ENCODE measurements at places on chromosomes 4 and X.

- no peak for DNase-seq
Observed at GRCh38 chrX:153573984-153574383, 25.0 kb downstream of the CCNQ start.

DNA sequence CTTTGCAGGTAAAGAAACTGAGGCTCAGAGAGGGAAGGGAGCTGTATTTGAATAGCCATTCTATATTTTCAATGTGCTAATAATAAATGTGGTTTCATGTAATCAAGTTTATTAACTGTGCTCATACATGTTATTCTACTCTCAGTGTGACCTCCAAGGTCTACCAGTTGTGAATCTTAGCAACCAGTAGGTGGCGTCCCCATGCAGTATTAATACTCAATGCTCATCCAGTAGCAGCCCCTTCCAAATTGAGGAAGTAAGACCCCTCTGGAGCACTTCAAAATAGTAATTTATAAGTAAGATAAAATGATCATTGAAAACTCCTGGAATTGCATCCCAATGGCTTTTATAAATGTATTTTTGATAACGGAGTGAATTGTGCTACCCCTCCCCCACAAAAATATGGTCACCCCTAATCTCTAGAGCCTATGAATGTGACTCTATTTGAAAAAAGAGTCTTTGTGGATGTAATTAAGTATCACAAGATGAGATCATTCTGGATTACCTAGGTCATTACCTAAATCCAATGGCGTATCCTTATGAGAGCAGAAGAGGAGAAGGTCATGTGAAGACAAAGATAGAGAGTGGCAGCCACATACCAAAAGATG, 20.4 kb upstream of the SEPSECS start:
- no peak for DNase-seq

GRCh38 chrX:106606571-106606970, 5.2 kb upstream of the RADX start:
- no peak for DNase-seq

DNA sequence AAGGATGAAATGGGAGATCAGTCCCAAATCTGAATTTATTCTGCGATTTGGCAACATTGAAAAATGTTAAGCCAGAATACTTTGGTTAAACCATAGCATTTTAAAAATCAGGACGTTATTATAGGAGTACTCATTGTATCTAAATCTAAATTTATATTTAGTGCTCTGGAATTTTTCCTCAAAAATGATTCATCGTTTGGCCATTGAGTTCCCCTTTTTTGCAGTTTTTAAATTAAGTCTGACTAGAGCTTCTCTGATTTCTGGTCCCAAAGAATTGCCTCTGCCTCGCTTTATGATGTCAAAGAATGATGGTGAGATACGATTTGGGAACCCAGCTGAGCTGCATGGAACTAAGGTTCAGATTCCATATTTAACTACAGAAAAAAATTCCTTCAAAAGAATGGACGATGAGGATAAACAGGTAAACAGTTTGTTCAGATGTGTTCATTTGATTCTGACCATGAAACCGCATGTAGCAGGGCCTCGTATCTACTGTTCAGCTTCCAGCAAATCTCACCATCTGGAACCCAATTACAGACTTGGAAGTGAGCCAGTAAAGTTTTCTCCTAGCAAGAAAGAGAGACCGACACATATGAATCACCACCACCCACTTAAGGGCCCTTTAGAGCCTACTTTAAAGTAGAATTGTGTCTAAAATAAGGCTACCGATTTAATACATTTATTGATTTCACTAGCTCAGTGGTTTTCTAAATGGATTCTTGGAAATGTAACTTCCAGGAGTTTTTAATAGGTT, 75.6 kb downstream of the REPS2 start:
- no peak for DNase-seq

- no peak for DNase-seq
Observed at GRCh38 chrX:13666836-13667235, 13.9 kb downstream of the TCEANC start.

- no peak for DNase-seq
Observed at GRCh38 chr4:26432419-26432818, 57.9 kb downstream of the CCKAR start.

DNA sequence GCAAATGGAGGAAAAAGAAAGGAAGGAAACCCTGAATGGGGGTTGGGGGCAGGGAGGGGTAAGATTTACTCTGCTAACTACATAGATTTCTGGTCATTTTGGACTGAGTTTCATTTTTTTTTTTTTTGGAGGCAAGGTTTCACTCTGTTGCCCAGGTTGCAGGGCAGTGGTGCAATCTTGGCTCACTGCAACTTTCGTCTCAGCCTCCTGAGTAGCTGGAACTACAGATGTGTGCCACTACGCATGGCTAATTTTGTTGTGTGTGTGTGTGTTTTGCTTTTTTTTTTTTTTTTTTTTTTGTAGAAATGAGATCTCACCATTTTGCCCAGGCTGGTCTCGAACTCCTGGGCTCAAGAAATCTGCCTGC, 223.5 kb downstream of the APBB2 start:
- DNase-seq = no peak

GRCh38 chr4:98939438-98939837, 10.5 kb upstream of the EIF4E start:
- DNase-seq = no peak

- no peak for DNase-seq
Observed at GRCh38 chr4:172202480-172203076, 389.4 kb downstream of the GALNTL6 start.

- DNase-seq = no peak
Observed at GRCh38 chr4:156560701-156561100, 410.9 kb downstream of the PDGFC start.

- DNase-seq = no peak
Observed at GRCh38 chr4:2688697-2689096, 67.4 kb downstream of the TNIP2 start.

DNA sequence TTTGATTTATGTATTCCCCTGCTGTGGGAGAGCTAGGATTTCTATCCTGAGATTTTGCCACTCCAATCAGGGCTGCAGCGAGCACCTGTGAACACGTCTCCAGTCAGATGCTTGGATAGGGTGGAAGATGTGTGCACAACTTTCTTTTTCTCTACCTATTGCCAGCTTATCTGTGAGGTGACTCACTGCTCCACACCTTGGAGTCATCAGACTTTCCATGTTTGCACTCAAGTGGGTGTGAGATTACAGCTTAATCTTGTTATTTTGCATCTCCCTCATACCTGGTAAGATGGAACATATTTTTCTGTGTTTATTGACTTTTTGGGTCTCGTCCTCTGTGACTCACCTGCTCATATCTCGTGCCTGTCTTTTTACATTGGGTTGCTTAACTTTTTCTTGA, 32.2 kb downstream of the PSAPL1 start:
- no peak for DNase-seq

GRCh38 chr4:19473569-19473968, 778.1 kb upstream of the SLIT2 start:
- no peak for DNase-seq

DNA sequence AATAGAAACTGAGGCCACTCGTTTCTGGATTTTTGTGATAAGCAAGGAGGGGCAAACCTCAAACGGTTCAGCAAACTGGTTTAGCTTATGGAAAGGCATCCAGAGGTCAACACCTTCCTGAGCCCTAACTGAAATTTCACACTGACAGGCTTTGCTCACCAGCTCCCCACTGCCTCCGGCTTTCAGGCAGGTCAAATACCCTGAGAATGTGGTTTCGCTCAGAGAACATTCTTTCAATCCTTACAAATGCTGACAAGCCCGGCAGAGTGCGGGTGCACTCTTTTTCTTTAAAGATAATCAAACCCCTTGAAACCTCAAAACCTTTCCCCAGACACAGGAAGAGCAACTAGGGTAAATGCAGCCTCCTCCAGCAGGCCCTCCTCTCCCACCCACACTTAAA, 41.5 kb downstream of the CD40LG start:
- DNase-seq = no peak

DNA sequence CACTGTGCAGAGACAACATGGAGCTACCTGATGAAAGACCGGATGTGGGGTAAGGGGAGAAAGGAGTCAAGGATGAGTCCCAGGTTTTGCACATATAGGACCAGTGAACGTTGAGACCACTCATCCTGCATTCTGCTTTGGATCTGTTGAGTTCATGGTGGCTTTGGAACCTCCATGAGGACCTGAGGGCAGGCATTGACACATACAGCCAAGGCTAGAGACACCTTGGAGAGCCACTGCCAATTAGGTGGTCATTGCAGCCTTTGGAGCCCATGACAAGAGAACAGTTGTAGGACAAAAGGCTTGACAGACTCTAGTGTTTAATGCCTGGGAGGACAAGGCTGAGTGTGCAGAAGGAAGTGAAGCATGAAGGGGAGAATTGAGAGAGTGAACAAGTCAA, 87.9 kb downstream of the STK32B start:
- no peak for DNase-seq

GRCh38 chrX:67563469-67564448, 19.9 kb downstream of the AR start:
- DNase-seq = no peak

GRCh38 chr4:144970597-144970996, 127.4 kb downstream of the ANAPC10 start:
- no peak for DNase-seq

- no peak for DNase-seq
Observed at GRCh38 chr4:140252141-140252741, 98.3 kb upstream of the MAML3 start.

- DNase-seq = peak; percentile 66
Observed at GRCh38 chr4:56048702-56049431, 100.1 kb downstream of the CEP135 start.

DNA sequence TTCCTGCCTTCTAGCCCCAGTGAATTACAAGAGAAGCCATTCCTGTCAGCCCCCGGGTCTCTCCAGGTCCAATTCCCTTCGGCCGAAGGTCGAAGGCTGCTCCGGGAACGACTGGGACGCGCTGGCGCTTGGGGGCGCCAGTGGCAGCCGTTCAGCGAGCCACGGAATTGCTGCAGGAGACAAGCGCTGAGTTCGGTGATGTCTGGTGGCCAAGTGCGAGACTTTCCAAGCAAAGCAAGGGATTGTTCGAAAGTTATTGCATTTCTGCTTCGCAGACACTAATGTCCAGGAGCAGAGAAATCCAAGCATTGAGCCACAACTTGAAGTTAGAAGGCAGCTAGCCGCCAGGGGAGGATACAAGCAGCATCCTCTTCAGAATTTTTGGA, 1.1 kb upstream of the DKK2 start:
- no peak for DNase-seq

DNA sequence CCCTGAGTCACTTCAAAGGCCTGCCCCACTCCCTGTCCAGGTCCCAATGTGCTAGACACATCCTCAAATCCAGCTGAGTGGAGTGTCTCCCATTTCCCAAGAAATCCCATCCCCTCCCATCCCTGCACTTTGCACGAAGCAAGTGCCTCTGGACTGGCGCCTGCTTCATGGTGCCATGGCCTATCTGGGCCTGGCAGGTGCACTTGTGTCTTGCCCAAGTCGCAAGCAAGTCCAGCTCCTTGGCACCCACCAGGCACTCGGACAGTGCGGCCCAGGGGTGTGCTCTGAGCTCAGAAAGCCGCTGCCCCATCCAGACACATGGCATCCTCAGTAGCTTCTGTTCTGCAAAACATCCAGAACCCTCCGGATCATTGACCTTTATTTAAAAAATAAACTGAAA, 97.4 kb downstream of the DCTD start:
- no peak for DNase-seq

DNA sequence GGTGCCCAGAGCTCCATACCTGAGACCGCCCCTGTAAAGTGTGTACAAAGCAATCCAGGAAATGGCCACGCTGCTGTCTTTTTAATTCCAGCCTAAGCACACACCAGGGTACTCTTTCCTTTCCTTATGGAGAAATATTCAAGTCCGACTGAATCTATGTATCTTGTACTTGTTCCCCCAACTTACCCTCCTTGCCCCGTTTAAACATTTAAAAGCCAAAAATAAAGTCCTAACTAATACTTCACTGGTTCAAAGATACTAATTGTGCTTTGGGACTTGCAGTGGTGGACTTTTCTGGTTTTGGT, 731 bp upstream of the AMMECR1 start:
- DNase-seq = peak; percentile 65

DNA sequence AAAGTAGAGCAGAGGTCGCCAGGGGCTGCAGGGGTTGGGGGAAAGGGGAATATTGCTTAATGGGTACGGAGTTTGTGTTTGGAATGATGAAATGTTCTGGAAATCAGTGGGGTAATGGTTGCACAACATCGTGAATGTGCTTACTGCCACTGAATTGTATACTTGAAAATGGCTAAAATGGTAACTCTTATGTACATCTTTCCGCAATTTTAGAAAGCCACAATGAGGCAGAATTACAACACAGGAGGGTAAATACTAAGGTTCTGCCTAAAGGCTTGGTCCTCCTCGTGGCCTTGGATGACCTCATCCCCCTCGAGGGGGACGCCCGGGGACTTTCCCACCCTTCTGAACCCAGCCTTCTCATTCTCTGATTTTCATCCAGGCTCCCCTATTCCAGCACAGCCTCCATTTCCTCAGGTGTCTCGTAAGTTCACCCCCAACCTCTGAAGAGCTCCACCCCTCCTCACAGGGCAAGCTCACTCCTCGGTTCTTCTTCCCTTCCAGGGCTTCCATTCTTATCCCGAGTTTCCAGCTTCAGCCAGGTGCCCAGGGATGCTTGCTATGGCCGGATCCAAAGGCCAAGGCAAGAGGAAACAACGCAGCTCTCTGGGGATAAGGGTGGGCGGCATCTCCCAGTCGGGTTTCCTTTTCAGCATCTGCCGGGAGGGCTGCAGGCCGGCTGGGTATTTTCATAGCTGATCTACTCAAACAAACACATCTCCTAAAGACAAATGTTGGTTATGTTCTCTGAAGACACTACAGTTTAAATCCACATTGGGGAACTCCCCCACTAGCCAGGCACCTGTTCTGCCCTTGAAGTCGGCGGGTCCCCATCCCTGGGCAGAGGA, 71.3 kb upstream of the ACSL1 start:
- DNase-seq = no peak

- no peak for DNase-seq
Observed at GRCh38 chr4:159239629-159240028, 136.8 kb downstream of the RAPGEF2 start.

- DNase-seq = no peak
Observed at GRCh38 chrX:72461766-72462165, 110.9 kb downstream of the HDAC8 start.

GRCh38 chr4:188688956-188689355, 549.7 kb downstream of the TRIML1 start:
- DNase-seq = no peak

DNA sequence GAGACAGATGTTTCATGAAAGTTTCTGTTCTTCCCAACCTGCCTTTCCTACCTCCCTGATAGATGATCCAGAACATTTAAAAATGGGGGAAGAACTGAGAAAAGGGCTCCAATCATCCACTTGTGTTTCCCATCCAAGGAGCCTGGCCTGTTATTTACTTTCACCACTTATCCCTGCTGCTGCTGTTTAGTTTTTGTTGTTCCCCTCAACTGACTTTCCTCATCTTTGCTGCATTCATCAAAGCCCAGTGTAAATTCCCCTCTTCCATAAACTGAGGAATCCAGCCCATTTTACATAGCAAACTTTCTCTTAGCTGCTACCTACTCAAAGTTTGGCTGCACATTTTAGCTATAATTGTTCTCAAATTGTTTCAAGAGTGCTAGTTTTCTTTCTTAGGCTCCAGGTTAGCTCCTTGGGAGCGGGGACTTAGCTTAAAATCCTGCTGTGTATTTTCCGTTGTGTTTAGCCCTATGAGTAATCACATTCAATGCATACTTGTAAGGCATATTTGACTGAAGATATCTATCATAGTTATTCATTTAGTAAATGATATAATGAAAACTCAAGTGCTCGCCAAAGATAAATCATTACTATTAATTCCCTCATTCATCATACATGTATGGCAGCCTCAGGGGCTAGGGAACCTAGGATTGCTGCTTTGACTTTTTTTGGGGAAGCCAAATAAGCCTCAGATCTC, 1.4 kb upstream of the PTPN13 start:
- no peak for DNase-seq

GRCh38 chrX:129802863-129803262, 23.1 kb downstream of the SASH3 start:
- no peak for DNase-seq

Measured in NCI-H774 (cell line).